Stimulated activated CD4-positive, alpha-beta T cell treated with anti-CD3 and anti-CD28 coated beads, TNF-alpha, amount 100 ng/mL, for 4 hours (primary cell): ENCODE measurements at places on chromosomes 12 and 14.

DNA sequence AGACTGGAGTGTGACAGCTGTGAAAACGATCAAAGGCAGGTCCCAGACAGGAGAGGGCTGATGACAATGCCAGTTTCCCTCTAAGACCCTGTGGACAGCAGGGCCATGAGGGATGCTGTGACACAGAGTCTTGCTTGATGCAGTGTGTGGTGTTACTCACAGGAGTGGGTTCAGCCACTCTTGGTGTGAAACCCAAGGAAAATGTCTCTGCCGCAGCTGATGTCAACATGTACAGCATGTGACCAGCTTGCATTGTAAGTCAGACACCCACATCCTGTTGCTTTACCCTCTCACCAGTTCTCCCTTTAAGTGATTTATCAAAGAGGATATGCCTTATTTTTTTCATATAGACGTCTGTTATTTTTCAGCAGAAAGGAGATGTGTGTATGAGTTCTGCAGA lies 268.6 kb downstream of the BTG1 start:
- DNase-seq: peak; percentile 65

DNA sequence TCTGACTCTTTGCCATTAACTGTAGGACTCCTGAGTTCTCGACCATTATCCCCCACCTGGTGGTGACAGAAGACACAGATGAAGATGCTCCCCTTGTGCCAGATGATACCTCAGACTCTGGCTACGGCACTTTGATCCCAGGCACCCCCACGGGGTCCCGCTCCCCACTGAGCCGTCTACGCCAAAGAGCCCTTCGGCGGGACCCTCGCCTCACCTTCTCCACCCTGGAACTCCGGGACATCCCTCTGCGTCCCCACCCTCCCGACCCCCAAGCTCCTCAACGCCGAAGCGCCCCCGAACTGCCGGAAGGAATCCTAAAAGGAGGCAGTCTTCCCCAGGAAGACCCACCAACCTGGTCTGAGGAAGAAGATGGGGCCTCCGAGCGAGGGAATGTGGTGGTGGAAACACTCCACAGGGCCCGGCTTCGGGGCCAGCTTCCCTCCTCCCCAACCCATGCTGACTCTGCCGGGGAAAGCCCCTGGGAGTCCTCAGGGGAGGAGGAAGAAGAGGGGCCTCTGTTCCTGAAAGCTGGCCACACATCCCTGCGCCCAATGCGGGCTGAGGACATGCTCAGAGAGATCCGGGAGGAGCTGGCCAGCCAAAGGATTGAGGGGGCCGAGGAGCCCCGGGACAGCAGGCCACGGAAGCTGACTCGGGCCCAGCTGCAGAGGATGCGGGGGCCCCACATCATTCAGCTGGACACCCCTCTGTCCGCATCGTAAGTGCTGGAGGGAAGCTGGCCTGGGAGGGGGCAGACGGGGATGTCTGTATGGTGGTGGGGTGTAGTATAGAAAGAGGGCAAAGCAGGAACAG lies 14.4 kb downstream of the TNFRSF1A start:
- DNase-seq: no peak

DNA sequence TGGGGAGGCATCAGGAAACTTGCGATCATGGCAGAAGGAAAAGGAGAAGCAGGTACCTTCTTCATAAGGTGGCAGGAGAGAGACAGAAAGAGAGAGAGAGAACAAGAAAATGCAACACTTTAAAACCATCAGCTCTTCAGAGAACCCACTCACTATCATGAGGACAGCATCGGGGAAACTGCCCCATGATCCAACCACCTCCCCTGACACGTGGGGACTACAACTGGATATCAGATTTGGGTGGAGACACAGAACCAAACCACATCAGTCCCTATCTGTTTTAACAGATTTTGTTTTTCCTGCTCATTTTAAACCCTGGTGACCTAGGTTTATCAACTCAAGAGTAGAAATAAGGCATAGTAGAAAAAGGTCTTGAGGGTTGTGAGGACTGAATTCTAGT lies 210.1 kb upstream of the PLXNC1 start:
- DNase-seq: no peak

DNA sequence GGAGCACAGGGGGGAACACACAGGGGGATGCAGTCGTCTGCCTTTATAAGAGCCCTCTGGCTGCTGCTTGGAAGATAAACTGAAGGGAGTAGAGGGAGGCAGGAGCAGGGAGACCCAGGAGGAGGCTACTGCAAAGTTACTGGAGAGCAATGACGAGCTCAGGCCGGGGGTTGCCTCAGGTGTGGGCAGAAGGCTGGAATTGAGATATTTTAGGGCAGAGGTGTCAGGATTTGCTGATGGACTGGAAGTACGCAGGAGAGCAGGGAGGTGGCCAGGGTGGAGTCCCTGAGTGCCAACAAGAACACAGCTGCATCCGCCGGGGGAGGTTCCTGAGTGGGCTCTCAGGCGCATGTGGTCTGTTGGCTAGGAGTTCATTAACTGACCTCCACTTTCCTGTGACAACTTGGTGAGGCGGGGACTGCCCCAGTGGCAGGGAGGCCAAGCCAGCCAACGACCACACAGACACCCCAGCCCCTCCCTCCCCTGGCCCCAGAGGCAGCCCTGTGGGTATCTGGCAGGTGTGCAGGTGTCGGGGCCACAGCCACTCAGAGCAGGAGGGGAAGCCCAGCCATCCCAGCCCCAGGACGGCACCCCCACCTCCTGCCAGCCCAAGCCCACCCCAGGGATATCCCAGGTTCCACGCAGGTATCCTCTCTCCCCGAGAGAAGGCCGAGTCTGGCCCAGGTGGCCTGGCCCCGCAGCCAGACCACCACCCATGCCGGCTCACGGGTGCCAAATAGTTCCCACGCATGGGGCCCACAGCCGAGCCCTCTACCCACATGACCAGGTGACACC lies 85.4 kb downstream of the NCOR2 start:
- no peak for DNase-seq

GRCh38 chr12:62995097-62995496 lies 60.1 kb upstream of the PPM1H start:
- no peak for DNase-seq

DNA sequence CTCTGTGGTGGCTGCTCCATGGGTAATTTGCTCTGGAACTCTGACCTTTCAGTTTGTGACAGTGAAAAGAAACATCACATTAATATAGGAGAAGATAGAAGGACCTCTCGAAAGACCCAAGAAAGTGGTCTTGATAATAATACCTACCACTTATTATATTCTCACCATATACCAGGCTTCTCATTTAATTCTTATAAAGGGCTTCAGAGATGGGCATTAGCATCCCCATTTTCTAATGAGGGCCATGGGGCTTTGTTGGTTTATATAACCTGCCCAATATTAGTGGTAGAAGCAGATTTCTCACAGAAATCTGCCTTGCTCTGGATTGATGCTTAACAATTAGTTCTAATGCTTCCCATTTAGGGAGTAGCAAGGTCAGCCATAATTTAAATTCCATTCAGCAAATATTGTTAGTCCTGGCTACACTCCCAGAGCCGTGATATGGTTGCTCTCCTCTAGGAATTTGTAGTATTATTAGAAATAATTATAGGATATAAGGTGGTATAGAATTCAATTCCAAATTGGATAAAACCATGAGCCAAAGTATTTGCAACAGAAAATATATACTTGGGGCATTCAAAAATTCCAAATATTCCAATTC lies 7.4 kb upstream of the AMIGO2 start:
- DNase-seq: no peak

- DNase-seq: no peak
Observed at GRCh38 chr12:17296882-17297281, 690.9 kb upstream of the LMO3 start.

- DNase-seq: no peak
Observed at GRCh38 chr12:6330192-6330591, 11.7 kb downstream of the TNFRSF1A start.
